ENCODE measurements at places on chromosomes 1 and 21.

DNA sequence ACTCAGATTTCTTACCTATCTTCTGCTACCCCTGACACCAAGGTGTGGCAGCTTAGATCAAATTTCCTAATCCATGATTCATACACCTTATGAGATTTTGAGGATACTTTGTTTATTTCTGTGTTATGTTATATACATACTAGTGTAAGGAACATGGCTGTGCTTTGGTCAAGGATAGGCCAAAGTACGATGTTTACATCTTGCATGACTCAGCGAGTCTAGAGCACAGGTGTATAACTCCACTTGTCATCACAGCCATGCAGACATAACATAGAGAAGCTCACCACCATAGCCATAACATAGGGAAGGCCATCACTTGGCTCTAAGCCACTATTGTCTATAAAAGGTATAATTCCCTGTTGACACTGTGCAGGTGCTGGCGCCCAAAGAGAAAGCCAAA, 61.2 kb downstream of the GBP6 start:
- no peak for DNase-seq

- no peak for DNase-seq
Observed at GRCh38 chr1:175750366-175751071, 7.1 kb upstream of the TNR start.

DNA sequence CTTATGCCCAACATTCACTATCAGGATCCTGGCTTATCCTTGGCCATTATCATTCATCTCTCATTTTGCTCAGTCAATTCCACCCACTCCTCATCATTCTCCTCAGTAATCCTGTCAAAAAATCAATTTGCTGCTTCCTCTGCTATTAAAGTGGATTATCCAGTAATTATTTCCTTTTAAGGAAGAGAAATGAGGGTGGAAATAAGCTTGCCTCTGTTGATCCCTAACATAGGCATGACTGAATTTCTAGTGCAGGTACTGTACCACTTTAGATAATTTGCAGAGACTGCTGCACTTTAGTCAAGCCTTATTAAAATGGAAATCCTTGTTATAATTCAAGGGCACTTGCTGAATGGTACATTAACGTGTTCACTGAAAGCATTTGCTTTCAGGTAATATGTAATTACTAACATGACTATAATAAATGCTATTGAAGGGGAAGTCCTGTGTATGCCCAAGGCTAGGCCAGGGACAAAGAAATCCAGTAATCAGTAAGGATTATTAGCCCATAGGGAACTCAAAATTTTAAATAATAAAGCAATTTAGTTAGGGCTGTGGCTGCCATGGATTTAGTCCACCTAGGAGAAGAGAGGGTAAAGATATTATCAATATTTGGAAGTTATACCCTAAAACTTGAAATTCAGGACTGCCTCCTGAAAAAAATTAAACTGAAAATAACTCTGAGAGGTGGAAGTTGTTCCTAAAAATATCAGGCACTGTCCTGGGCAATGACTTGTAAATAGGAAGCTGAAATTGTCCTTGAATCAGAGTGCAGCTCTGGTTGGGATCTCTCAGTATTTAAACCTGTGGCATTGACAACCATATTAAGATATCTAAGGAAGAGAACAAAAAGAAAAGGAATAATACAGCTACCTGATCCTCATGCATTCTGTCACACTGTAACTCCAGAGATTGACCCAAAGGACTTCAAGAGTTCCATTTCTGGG, 43.4 kb downstream of the RGS2 start:
- no peak for DNase-seq

DNA sequence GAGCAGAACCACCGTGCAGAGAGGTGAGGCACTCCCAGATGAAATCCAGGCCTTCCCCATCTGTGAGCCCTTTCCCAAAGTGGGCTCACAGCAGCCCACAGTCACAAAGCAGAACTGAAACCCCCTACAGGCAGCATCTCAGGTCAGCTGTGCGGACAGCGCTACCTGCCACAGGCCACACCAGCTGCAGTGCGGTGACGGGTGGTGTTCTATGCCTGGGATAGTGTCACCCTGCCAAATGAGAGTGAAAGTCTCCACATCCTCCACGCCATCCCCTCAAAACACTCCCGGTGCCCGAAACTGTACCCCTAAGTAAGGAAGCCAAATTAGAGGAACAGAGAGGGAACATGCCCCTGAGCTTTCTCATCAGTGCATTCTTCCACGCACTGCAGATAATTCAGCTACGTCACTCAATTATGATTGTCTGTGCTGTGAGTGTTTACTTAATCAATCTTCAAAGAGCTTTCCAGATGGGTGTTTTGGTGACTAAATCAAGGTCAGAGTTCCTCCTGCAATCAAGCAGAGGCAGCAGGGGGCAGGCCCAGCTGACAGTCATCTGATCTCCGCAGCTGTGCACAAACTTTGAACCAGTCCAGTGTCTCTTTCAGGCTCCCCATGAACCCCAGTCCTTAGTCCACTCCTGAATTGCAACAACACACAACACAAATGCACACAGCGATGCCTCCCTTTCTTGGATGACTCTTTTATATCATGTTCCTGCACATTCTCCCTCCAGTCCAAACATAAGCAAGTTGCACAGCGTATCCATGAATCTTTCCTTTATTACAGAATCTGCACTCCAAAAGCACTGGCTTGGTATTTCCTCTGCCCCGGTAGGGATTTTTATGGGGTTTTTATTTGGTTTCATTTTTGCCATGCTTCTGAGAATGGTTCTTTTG, 150.0 kb downstream of the TOMM20 start:
- peak; percentile 96 for DNase-seq

- no peak for DNase-seq
Observed at GRCh38 chr1:94013367-94013878, 104.2 kb upstream of the GCLM start.

DNA sequence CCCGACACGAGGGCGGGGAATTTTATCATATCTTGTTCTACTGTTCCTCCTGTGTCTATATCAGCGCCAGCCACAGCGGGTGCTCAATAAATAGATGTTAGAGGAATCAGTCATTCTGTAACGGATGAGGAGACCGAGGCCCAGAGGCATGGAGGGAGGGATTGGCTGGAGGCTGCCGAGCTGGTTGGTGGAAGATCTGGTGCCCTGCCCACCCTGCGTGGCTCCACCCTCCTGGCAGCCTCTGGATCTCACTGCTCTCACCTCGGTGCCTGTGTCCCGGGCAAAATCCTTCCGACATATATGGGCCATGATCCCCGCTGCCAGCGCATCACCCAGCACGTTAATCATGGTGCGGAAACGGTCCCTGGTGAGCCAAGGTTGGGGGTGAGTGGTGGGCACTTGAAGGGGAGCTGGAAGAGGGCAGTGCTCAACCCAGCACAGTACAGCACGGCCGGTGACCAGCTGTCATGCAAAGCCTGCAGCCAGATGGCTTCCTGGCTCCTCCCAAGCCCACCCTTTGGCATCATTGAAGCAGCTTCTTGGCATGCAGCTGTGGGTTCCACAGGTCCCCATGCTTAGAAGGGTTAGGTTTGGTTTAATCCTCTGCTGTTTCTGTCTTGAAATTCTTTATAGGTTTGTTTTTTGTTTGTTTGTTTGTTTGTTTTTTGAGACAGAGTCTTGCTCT, 26.7 kb downstream of the PODN start:
- no peak for DNase-seq

- DNase-seq: no peak
Observed at GRCh38 chr1:61170328-61171238, 88.2 kb downstream of the NFIA start.
